ENCODE measurements at places on chromosomes 5 and 9. TPM values are rescaled to one million over a fixed set of nuclear protein-coding genes. Genes with fewer than 3 reads are reported as not detected.

GRCh38 chr9:73026375-73026774 lies 73.5 kb upstream of the ALDH1A1 start:
- no peak for DNase-seq

DNA sequence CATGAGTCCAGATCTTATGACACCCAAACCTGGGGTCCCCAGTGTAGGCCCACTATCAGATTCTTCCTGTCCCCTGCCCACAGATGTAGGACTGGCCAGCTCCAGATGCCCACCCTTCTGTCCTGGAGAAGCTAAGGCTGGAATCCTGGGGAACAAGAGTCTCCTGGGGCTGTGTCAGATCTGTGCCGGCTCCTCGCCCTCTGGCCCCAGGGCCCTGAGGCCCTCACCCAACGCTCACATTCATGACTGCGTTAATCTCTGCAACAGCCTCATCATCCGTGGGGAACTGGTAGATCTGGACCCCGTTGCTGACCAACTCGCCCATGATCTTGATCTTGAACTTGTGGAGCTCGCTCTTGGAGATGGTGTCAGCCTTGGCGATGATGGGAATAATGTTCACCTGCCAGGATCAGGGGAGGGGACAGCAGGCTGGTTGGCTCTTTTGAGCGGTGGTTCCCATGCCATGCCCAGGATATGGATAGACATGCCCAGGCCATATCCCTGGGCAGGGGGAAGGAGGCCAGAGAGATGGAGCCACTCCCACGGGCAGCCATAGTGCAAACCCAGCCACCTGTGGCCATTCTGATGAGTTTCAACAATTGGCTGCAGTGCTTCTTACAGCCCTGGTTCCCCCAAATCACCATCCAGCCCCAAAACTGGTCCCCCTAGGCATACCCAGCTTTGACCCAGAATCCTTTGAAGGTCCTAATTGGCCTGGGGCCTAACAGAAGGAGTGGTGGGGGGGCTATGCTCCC lies 14.6 kb downstream of the SEPTIN8 start:
- no peak for DNase-seq

GRCh38 chr9:21287280-21287679 lies 17.8 kb downstream of the IFNA5 start:
- DNase-seq: no peak

FOXD4L5 gene
- total RNA-seq: not detected

DNA sequence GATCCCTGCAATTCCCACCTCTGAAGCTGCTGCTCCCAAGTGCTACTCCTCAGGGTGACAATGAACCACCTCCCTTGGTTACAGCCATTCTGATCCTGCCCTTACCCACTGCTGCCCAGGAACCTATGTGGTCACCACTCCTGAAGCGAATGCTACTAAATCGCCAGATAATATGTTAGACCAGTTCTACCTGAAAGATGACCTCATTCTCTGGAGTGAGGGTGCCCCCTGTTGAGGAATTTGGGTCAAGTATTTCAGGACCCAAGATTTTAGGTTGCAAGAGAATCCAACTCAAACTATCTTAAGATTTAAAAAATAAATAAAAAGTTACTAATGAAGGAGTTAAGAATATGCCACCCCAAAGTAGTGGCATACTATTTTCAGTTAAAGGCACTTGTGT lies 5.8 kb upstream of the SNAPC3 start:
- no peak for DNase-seq
